ENCODE measurements at places on chromosomes 13 and 19.

DNA sequence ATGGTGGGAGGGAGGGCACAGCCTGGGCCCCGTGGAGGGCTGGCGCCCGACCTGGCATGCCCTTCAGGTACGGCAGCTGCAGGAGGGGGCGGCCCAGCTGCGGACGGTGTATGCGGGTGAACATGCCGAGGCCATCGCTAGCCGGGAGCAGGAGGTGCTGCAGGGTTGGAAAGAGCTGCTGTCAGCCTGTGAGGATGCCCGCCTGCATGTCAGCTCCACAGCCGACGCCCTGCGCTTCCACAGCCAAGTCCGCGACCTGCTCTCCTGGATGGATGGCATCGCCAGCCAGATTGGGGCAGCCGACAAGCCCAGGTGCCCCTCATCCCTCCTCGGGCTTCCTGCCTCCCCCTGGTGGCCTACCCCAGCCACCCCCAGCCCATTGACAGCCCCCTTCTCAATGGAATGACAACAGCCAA is 16.6 kb upstream of the SHKBP1 start:
- DNase-seq, result no peak

DNA sequence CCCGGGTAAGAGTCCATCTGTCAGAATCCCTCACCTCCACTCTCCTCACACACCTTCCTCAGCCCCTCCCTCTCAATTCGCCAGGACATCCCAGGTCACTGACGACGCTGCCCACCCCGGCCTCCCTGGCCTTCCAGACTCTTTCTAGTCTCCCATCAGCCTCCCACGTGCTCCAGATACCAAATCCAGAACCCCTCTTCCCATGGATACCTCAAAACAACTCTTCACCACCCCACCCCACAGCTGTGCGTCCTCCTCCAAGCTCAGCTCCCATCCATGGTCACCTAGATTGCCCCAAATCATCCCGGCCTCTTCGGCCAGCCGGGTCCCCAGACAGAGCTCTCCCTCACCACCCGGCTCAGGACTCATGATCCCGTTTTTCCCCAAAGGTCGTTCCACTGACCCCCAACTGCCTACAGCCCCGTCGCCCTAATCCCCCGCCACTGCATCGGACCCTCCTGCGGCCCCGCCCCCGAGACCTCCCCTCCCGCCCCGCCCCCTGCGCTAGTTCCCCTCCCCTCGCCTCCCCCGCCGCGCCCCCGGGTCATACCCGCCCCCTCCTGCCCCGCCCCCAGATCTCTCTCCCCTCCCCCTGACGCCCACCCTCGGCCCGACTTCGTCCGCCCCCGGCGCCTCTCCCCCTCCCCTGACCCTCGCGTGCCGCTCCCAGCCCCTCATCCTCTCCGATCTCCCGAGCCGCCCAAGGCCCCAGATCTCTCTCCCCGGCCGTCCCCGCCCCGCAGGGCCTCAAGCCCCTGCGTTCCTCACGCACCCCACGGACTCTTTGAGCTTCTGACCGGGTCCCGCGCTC is 546 bp downstream of the UBXN6 start:
- DNase-seq, result no peak

- DNase-seq, result peak; percentile 53
These were observed 3.0 kb upstream of the COX6B1 start for GRCh38 chr19:35644987-35645679.

DNA sequence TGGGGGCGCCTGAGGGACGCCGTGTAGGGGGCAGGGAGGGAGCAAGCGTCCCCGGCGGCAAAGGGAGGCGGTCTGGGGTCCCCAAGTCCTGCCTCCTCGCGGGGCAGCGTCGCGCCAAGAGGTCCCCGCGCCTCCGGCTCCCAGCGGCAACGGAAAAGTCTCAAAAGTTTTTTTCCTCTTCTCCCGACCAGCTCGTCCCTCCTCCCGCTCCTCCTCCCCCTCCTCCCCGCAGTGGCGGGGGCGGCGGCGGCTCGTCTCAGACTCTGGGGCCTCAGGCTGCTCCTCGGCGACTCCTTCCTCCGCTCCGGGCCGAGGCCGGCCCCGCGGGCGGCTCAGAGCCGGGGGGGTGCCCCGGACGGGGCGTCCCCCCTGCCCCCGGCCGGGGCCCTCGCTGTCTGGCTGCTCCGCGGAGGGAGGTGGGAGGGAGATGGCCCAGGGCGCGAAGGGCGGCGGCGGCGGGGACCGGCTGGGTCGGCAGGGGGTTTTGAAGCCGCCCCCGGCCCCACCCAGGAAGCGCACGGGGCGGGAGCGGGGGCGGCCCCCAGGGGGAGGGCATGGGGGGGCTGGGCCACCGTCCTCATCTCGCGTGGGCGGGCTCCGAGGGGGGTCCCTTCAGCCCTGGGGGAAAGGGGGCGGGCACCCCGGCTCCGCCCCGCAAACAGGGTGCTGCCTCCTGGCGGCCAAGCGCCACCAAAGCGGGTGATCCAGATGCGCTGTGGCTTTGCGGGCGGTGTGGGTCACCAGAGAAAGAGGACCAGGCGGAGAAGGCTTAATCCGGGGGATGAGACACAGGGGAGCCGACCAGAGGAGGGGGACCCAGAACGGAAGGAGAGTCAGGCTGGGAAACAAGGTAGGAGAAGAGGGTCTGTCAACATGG is at the start of gene TGFB1:
TSS of gene TGFB1 (minus strand) at position 457 of the 877 bp plus-strand sequence. CDS start 878 bp downstream, outside the sequence.
- peak; percentile 92 for DNase-seq

DNA sequence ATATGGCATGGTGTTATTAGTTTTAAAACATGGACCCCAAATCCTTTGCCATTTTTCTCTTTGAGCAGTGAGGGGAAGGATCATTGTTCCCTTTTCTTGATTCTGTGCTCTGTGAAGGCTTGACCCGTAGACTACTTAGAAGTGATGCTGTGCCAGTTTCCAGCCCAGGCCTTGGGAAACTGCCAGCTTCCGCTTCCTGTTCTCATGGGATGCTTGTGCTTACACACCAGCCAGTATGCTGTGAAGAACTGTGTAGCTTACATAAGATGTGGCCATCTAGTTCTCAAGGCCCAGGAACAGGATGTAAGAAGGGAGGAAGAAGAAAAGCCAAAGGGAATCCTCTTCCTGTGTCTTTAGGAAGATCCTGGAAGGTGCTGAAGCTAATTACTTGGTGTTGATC is 180.9 kb downstream of the PCCA start:
- no peak for DNase-seq

- no peak for DNase-seq
These were observed 15.9 kb downstream of the CBY2 start for GRCh38 chr13:45718063-45718462.

GRCh38 chr13:22703601-22704209 is 477.1 kb upstream of the SGCG start:
- no peak for DNase-seq
